ENCODE measurements at places on chromosomes 13 and 19. TPM values are rescaled to one million over a fixed set of nuclear protein-coding genes. Genes with fewer than 3 reads are reported as not detected.

ZNF536 gene
- not detected for total RNA-seq

ATP1A3 gene
- 0.13 TPM for total RNA-seq

SPRED3 gene
- 6.0 TPM for total RNA-seq

ZNF808 gene
- total RNA-seq = 24.8 TPM

ZNF816 gene
- 8.0 TPM for total RNA-seq

TMEM190 gene
- not detected for total RNA-seq

PRTN3 gene
- total RNA-seq = not detected

THAP8 gene
- 5.5 TPM for total RNA-seq

IL11 gene
- total RNA-seq = 13.9 TPM

FSD1 gene
- 7.8 TPM for total RNA-seq
